ENCODE measurements at places on chromosomes 5 and 9. TPM values are rescaled to one million over a fixed set of nuclear protein-coding genes. Genes with fewer than 3 reads are reported as not detected.
A peak's percentile ranks its signal among the peaks of the same experiment; 100 is the strongest.

GRCh38 chr9:121296213-121297127, 28.5 kb downstream of the GSN start:
- peak; percentile 82 for DNase-seq

DNA sequence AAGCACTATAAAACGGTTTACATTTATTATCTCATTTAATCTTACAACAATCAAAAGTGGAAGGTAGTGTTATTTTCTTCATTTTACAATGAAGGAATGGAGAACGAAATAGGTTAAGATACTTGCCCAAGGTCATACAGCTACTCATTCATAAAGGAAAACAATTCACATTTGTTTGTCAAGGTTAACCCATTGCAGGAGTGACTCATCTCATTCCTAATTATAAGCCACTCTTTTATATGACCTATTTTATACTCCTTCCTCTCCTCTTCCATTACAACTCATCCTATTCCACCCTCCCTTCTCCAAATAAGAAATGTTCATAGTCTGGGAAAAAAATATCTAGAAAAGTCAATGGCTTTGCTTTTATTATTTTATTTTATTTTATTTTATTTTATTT, 29.6 kb downstream of the CRHBP start:
- DNase-seq, result no peak

DNA sequence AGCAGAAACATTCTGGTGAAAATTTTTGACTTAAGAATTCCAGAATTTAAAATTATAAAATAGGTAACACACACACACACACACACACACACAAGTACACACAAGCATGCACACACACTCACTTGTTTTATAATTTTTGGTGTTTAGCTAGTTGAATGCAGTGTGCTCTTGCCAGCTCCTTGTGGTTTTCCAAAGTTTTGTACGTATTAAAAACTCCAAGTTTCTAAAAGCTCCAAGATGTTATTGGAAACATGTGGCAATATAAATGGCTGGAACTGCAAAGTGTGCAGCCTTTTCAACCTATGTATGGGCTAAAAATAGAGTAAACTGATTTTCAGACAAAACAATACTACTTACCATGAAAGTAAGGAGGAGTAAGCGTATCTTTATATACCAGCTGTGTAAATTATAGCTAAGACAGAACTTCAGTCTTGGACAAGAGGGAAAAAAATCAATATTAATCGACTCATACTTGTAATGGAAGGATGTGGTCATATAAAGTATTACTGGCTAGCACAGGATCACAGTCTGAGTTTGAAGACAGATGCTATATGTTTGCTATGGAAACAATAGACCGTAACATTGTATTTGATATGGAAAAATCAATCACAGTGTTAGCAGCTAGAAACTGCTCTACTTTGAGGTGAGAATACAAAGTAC, 727.1 kb upstream of the GRAMD2B start:
- no peak for DNase-seq

- no peak for DNase-seq
Measured at GRCh38 chr9:136287960-136288753, 15.7 kb downstream of the CCDC187 start.

DNA sequence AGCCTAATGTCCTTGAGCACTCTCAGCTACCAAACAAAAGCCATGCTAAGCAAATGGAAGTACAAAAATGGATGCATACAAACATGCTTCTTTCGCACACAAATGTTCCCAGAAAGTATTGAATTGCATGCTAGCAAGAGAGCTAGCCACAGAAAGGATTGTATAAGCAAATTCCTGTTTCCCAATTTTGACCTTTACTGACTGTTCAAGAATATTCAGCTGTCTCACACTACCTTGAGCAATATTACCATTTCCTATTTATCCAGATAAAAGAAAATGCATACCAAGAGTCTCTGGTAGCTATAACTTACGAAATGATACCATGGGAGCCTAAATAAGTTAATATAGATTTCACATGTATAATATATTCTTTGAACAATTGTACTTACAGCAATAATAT, 264.6 kb downstream of the TMEM167A start:
- no peak for DNase-seq

GRCh38 chr9:77097335-77097734, 77.9 kb downstream of the FOXB2 start:
- no peak for DNase-seq

- DNase-seq, result no peak
Measured at GRCh38 chr5:40291338-40291737, 388.4 kb upstream of the PTGER4 start.

DNA sequence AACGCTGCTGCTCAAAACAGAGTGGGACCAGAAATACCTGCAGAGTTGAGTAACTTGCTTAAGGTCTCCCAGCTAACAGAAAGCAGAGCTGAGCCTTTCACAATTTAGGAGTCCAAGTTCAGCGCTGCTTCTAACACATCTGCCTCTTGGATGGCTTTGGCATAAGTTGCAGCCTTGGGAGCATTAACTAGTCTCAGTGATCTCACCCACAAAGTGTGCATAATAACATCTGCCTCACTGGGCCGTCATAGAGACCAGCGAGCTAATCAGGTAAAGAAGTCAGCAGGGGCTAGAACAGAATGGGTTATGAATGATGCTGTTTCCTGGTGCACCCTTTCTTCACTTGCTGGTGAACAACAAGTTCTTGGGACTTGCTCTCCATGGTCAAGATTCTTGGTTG, 36.5 kb downstream of the WWC1 start:
- DNase-seq, result no peak

- no peak for DNase-seq
Measured at GRCh38 chr5:76468635-76469425, 65.7 kb downstream of the IQGAP2 start.

- no peak for DNase-seq
Measured at GRCh38 chr5:160312960-160313727, 780 bp upstream of the CCNJL start.

- no peak for DNase-seq
Measured at GRCh38 chr5:41071975-41072374, 833 bp upstream of the MROH2B start.

- DNase-seq, result no peak
Measured at GRCh38 chr5:133189881-133190280, 138.1 kb downstream of the HSPA4 start.

DNA sequence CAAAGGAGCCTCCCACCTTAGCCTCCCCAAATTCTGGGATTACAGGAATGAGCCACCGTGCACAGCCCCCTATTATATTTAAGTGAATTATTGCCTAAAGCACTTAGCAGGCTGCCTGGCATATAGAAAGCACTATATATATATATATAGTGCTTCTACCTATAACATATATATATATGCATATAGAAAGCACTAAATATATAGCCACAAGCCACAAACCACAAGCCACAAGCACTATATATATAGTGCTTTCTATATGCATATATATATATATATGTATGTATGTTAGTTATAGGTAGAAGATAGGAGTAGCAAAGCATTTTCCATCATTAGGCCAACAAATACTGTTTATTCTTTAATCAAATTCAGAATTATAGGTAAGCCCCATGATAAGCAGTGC, 185.8 kb downstream of the CWC27 start:
- no peak for DNase-seq

- peak; percentile 6 for DNase-seq
Measured at GRCh38 chr5:14720236-14720923, 55.9 kb downstream of the OTULIN start.

GRCh38 chr5:10441992-10442435, 335 bp downstream of the ROPN1L start:
- peak; percentile 87 for DNase-seq

DNA sequence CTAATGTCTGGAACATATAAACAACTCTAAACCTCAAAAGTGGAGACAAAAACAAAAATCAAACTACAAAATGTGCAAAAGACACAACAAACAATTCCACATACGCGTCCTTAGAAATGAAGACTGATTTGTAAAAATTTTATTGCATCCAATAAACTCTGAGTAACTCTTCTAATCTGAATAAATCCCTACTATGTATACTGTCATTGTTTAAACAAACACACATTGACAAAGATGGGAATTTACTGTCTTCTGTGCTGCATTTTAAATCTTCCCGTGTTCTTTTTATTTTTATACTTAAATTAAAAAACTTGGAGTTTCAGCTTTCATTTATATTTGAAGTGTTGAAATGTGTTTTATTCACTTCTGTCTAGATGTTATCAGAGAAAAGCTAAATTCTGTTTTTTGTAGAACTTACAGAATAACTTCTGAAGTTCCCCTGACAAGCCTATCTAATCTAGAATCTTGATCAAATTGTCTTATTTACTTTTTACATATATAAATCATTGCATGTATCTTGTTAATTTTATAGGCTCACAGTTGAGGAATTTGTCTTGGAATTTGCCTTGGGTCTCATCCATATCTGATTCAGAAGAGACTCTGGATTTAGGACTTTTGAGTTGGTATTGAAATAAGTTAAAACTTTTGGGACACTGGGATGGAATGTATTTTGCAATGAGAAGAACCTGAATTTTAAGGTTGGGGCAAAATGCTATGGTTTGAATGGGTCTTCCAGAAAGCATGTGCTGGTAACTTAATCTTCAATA, 2064.4 kb upstream of the C9orf72 start:
- no peak for DNase-seq

GRCh38 chr5:174339130-174339529, 293.6 kb downstream of the NSG2 start:
- DNase-seq, result no peak

DNA sequence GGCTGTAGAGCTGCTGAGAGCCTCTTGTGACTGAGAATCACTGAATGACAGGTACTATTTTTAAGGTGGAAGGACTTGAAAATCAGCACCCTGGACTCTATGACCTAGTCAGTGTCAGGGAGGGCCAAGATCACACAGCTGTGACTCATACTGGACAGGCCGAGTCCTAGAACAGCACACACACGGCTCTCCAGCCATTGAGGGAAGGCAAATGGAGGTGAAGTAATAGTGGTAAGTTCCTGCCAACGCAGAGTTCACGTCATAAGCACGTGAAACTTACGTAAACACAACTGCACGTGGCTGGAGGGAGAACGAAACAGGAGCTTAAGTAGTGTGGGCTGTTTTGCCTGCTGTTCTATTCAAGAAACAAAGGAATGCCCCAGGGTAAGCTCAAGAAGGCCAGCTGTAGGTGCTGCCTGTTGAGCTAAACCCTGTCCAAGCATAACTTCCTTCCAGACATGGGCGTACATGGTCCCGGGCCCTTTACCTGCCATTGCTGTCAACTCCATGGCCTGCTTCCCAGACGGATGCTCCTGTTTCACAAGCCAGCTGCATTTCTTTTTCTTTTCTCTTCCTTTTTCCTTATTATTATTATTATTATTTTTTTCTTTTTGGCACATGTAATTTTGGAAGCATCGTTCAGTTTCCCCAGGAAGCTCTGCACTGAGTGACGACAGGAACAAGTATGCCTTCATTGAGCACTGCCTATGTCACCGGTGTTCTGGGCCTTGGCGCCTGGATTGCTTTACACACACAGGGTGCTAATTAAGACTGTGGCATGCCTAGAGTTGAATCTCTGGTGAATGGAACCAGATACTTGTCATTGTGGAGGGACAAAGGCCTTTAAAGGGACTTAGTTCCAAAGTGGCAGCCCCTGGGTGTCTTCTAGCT, 10.2 kb upstream of the LCP2 start:
- DNase-seq, result no peak

DNA sequence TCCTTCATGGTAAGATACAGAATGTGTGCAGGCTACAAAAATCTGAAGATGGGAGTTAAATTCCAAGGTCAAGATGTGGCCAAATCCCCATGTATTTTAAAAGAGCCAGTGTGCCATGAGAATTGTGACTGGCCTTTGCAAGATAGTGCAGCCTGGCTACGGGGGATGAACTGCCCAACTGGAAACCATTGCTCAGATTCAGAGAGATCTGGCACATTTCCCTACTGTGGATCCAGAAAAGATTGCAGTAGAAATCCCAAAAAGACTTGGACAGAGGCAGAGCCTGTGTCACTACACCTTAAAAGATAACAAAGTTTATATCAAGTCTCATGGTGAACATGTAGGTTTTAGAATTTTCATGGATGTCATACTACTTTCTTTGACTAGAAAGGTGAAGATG, 26.2 kb downstream of the SLC12A2 start:
- DNase-seq, result no peak

GRCh38 chr5:157126-157715, 34.1 kb upstream of the LRRC14B start:
- DNase-seq, result peak; percentile 53

DNA sequence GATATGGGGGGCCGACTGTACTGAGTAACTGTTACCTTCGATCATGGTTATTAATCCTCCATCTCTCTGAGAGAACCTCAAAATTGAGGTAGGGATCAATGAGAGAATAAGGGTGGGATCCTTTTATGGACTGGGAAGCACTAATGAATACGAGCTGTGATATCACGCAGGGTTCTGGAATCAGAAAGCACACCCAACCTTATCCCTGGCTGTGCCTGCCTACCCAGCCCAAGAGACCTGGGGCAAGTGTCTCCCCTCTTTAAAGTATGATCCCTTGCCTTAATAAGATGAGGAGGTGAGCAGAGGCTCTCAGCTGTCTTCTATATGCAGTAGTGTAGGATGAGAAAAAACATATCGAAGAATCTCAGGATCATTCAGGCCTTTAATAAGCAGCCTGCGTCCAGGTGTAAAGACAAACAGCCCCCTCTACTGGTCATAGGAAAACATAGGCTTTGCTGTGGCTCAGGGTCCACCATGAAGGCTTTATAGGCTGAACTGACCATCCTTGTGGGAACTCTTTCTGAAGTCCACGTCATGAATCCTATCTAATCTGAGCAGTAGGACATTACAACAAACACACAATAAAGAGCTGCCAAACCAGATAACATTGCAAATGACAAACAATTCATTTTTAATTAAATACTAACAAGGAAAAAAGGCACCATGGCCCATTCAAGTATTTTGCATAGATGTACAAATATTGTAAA, 16.8 kb downstream of the NIPAL4 start:
- DNase-seq, result no peak

DNA sequence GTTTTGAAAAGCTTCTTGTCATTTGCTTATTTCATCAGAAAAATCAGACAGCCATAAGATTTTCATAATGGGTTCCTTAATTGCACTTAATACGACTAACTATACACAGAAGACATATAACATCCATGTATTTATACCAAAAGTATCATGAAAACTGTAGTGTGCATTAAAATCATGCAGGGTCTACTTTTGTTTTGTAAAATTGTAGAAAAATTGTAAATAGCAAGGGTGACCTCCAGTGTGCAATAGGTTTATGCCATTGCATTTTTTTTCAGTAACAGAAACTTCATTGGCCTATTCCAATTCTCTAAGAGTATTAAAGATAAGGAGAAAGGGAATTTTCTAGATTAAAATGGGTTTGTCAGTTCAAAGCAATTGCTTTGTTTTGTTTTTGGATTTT, 307.6 kb downstream of the KIAA0825 start:
- no peak for DNase-seq

The CCL19 gene
- not detected for total RNA-seq

The NMUR2 gene
- total RNA-seq, result not detected

The HK3 gene
- total RNA-seq, result 41.1 TPM

The GFPT2 gene
- 187 TPM for total RNA-seq

The PCDHGB6 gene
- 5.3 TPM for total RNA-seq

The PCDHA11 gene
- total RNA-seq, result 0.26 TPM

The LURAP1L gene
- 21.7 TPM for total RNA-seq

The TNFSF15 gene
- 0.29 TPM for total RNA-seq

The UHRF2 gene
- 33.6 TPM for total RNA-seq

The CCDC180 gene
- total RNA-seq, result 2.8 TPM

The C5orf52 gene
- total RNA-seq, result not detected

The CTXN3 gene
- not detected for total RNA-seq

The BTNL8 gene
- 0.96 TPM for total RNA-seq
